Tongue (tissue), 3 donors: ENCODE measurements at places on chromosomes 1 and 21. TPM values are rescaled to one million over a fixed set of nuclear protein-coding genes. Genes with fewer than 3 reads are reported as not detected.

Gene PRAMEF12
- total RNA-seq, result not detected

Gene SLC30A1
- total RNA-seq, result 35.8 TPM

GRCh38 chr1:207077470-207078377 lies 10.9 kb upstream of the C4BPB start:
- DNase-seq, result peak; percentile 91

DNA sequence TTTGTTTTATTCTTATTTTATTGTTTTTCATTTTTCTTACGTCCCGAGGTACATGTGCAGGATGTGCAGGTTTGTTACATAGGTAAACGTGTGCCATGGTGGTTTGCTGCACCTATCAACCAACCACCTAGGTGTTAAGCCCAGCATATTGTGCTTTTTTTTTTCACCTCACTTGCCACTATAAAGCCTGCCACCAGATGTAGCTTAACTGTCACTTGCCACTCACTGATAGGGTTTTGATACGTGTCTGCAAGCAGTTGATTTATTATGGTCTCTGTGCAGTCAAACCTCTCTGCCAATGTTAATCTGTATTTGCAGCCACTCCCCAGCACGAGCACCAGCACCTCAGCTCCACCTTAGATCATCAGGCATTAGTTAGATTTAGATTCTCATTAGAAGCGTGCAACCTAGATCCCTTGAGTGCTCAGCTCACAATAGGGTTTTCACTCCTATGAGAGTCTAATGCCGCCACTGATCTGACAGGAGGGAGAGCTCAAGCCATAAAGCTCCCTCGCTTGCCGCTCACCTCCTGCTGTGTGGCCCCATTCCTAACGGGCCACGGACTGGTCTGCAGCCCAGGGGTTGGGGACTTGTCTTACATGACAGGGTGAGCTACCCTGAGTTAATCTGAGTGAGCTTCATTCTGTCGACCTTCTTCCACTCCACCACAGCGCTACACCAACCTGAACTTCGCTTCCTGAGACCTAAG lies 17.9 kb upstream of the ABCG1 start:
- DNase-seq, result no peak

Gene SPRR2B
- not detected for total RNA-seq

DNA sequence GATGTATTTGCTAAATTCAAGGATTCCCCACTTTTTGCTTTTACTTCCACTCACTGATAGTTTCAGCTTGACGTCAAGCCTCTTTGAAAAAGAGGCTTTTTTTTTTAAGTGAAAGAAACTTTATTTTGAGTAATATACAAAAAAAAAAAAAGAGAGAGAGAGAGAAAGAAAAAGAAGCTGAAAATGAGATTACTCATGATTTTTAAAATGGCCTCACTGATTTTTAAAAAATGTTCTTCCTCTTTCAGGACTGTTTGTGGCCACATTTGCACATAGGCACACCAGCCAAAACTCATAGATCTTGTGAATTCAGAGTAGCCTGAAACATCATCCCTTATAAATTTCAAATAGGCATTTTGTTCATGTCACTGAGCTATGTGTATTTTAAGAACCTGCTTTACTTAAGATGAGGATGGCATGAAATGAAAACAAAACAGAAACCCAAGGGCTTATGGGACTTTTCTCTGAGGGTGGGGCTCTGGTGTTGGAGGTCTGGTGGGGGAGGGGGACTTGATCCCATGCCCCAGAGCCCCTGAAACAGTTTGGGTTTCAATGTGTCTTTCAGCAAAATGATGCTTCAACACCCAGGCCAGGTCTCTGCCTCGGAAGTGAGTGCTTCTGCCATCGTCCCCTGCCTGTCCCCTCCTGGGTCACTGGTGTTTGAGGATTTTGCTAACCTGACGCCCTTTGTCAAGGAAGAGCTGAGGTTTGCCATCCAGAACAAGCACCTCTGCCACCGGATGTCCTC lies 6.1 kb downstream of the ATF3 start:
- no peak for DNase-seq

DNA sequence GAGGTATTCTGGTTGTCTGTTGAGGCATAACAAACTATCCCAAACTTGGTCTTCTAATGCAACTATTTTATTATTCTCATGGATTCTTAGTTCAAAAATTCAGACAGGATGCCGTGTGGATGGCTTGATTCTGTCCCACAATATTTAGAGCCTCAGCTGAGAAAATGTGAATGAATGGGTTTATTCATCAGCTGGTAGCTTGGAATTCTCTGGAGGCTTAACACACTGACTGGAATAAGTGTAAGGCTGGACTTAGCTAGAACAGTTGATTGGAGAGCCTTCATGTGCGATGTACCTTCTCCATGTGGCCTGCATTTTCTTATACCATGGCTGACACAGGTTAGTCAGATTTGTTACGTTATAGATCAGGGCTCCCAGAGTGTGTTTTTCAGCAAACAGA lies 30.8 kb downstream of the TNNI3K start:
- no peak for DNase-seq
